ENCODE measurements at places on chromosomes 12 and 14.
A peak's percentile ranks its signal among the peaks of the same experiment; 100 is the strongest.

- no peak for DNase-seq
These were observed 99.0 kb downstream of the NUBPL start for GRCh38 chr14:31660191-31660590.

DNA sequence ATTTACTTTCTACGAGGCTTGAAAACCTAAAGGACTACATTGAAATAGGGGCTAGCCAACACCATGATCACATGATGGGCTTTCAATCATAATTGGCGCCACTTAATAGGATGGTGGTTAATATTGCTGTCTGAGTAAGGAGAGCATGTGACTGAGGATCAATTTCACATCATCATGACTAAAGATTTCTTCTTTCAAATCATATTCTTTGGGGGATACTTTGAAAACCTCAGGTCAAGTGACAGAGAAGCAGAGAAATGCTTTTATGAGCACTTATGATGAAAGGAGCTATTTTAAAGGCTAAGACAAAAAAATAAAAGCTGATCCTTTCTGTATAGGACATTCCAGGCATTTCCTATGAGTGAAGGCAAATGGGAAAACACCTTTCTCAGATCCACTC, 42.9 kb upstream of the KRAS start:
- DNase-seq = no peak

DNA sequence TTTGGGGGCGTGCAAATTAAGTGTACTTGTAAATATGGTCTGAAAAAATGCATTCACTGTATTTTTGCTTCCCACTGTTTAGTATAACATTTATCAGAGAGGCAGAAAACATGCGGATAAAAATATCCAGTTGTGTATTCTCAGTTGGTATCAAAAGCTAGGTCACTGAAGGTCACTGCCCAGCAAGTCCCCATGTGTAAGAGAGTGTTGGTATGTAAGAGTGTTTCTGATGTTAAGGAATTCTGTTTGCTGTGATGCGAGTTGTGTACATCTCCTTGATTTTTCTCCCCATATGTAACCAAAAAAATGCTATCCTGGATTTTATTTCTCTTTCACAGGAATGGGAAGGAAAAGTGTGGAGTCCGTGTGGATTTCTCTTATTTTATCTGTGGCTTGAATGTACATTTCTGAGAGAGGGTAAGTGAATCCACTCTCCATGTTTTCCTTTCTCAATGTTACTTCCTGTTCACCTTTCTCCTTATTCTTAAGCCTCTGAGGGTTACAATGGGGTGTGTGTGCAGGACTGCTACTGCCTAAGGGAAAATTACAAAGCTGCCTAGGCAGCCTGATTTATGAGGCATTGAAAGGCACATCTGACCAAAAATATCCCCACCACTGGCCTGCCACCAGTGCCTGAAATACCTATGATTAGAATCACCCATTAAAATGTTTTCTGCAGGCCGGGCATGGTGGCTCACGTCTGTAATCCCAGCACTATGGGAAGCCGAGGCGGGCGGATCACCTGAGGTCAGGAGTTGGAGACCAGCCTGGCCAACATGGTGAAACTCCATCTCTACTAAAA, 97.9 kb upstream of the USP44 start:
- DNase-seq = no peak

DNA sequence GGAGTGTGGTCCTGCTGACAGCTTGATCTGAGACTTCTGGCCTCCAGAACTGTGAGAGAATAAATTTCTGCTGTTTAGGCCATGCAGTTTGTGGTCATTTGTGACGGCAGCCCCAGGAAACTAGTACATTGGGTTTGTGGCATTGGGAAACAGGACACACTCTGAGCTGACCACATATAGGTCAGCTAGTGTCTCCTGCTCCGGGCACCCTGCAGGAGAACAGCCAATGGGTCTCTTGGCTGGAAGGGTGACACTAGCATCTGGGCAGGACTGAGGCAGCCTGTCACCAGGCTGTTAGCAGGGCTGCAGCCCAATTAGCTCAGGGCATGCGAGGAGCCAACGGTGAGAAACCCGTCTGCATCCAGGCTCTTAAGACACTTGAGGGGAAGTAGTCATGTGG, 83.2 kb downstream of the PITPNM2 start:
- DNase-seq = no peak

DNA sequence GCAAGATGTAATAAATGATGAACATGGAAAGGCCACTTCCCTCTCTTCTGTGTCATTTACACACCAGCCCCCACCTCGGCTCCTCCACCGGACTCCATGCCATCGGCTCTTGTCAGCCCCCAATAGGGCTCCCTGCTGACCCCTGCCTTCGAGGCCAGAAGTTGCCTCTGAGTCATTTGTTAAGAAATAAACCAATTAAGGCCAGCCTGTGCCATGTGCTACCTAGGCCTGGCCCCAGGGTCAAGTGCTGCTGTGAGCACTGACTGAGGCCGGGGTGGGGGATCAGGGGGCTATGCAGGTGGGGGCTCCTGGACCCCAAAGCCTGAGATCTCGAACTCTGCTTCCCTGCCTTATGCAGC, 53.2 kb downstream of the TESC start:
- no peak for DNase-seq

DNA sequence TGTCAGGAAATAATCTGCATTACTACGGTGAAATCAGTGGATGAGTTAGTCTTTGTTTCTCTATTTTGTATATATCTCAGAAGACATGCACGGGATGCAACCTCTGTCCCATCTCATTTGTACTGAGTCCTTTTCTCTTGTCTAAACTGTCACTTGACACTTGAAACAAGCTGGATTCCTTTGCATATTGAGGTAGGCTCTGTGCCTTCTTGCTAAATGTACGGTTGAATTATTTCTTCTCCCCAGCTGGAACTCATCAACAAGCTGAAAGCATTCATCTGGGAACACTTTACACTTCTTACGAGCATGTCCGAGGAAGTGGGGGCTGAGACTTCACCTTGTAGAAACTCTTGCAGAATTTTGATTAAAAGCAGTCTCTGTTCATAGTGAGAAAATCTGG, 119.5 kb downstream of the VEZT start:
- DNase-seq = no peak

DNA sequence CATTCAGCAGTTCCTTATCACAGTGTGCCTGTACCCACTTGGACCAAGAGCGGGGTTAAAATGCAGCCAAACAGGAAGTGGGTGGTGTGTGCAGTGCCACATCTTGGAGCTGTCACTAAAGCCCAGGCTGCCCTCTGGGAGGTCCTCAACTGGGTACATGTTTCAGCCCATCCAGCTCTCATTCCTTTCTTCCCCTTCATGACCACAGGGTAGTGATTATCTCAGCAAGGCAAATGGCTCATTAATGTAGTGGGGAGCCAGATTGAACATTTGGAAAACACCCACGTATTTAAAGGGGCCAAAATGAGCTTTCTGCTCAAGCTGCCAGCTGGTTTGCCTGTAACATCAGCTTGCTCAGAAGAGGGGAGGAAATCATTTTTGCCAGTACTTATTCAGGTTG, 210.8 kb upstream of the BTG1 start:
- DNase-seq = no peak

- DNase-seq = no peak
These were observed 30.0 kb downstream of the NUMB start for GRCh38 chr14:73428353-73428824.

DNA sequence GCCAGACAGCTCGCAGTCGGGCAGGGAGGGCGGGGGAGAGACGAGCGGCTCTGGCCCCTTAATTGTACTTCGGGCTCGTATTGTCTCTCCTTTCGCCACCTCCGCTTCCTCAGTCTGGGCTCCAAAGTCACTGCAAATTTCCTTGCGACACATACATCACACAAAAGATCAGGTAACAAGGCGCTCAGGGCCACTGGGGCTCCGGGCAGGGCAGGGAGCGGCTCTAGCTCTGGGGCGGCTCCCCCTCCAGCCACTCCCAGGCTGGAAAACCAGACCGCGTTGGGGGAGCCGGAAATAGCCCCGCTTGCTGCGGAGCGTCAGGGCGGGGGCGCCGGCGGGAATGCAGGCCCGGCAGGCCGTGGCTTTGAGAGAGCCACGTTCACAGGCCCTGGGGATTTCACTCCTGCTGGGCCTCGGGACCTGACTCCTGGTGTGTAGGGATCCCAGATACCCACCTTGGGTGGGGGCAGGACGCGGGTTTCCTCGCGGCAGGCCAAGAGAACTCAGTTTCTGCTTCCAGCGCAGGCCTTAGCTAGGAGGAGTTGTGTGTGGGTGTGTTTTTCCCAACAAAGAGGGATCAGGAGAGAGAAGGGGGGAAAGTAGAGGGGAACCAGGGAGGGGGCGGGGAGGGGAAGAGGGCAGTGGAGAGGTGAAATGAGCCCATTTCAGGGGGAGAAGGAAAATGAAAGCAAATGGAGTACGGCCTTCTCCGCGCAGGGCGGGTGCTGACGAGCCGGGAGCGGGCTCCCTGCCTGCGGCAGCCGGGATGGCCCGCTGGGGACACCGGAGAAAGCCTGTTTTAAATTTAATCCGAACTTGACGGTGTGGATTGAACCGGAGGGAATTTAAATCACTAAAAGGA, 4.4 kb upstream of the HOXC9 start:
- DNase-seq = no peak

DNA sequence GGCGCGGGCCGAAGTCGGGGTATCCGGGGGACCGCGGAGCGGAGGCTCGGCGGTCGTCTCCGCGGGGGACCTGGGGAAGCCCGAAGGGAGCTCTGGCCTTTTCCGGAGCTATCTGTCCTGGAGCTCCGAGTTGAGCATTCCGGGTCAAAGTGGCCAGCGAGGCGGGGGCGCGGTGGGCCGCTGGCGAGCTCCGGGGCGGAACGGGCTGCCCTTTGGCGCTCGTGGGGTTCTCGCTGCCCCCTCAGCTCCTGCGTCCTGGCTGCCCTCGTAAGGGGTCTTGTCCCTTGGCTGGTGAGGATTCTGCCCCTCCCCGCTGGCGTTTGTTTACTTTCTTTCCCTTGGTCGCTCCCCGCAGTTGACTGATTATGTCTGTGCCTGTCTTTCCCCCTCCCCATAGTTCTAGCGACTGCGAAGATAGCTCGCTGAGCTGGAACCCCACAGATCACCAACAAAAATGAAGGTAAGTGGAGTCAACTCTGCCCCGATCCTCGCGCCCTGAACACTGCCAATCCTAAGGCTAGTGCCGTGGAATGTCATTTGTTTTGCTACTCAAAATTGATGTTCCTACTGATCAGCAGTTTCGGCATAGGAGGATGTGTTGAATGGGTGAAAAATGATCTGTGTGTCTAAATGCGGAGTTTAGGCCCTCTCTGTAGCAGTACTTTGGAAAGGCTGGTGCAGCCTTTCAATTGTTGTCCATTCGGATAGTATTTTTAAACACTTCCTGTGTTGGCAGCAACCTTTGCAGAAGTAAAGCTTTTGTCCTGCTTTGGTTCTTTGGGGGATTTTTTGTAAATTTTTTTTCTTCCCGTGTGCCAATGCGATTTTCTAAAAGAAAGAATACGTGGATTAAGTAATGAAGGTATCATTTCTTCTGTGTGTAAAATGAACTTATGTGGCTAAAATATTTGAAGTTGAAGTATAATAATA, 1.3 kb downstream of the ARID4A start:
- DNase-seq = no peak

DNA sequence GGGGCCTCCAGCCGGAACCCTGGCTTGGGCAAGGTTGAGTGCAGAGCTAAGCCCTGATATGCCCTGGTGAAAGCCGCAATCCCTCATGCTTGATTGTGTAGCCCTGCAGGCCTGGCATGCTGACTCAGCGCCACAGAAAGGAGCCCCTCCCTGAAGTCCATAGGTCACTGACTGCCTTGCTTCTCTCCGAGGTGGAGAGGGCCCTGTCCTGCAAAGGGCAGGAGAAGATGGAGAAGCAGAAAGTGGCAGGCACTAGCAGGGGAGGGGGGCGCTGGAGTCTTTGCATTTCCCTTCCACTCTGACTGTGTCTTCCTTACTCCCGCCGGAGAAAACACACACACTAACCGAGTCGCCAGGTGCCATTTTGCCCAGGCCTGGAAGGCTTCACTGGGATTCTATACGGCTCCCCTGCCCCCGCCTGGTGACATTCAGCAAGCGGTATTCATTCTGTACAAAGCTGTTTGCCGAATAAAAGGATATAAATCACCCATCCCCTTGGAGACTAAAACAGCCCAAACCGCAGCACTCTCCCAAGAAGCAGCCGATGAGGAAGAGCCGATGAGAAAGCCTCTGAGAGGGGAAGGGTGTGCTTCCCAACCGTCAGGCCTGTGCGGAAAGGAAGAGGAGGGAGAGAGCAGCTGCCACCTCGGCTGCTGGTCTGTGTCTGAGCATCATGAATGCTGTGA, 69.8 kb downstream of the SLC6A12 start:
- DNase-seq = no peak

GRCh38 chr12:49309386-49309785, 13.7 kb upstream of the TROAP start:
- no peak for DNase-seq

DNA sequence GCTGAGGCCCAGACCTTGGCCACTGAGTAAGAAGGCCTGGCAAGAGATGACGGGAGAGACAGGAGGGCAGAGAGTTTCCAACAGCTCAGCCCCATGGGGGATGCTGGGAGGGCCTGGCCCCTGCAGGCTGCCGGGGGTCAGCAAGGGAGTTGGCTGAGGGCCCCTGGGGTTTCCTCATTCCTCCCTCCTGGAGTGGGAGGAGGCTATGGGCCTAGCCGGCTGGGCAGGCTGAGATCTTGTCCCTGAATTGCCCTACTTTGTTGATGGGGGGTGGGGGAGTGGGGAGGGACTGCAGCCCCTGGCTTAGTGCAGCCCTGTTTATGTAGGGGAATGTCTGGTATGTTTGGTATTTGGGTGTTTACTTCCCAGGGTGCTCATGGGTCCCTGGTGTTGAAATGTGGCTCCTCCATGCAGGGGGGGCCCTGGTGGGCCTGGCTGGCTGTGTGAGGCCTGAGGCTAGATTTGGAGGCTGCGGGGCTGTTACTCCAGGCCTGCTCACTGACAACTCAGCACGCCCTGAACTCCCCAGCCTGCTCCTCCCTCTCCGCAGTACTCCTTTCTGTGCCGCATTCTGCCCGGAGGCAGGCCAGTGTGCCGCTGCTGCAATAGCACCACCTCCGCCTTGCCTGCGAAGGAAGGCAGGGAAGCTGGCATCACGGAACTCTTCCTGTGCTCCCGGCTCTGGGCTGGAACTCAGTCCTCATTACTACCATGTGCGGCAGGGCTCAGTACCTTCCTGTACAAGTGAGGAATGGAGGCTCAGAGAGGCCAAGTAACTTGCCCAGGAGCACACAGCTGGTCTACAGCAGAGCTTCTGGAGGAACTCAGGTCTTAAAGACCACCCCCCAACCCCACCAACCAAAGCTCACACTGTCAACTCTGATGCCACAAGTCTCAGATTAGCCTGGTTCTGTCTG, 25.3 kb downstream of the JDP2 start:
- peak; percentile 54 for DNase-seq

DNA sequence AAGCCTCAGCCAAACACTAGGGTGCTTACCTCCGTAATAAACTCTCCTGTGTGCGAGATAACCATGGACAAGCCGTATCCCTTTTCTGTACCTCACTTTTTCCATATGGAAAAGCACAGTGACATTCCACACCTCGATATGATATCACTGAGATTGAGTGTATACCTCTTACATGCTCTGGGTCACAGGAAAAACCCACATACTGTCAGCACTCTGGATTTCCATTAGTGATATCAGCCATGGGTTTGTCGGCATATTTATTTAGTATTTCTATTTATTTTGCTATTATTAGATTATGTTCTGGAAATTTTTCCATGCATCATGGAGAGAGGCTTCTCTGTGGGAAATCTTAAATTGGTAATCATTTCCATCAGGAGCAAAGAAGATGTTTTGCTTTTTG, 28.0 kb upstream of the DAAM1 start:
- DNase-seq = no peak

- DNase-seq = no peak
These were observed 304.8 kb downstream of the PCNX1 start for GRCh38 chr14:71212093-71212492.

GRCh38 chr12:108846290-108846701, 11.1 kb downstream of the SSH1 start:
- no peak for DNase-seq
